ENCODE measurements at places on chromosomes 3 and 15.

DNA sequence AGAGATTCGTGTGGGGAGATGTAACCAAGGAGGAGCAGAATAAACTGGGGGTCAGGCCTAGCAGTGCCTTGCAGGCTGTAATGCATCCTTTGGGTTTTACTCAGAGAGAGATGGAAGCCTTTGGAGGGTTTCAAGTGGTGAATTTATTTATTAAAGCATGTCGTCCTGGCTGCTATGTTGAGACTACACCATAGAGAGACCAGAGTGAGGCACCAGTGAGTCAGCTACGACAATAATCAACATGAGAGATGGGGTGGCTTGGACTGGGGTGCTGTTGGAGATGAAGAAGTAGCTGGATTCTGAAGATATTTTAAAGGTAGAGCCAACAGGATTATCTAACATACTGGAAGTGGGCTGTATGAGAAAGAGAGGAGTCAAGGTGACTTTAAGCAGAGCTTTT lies 335.3 kb upstream of the ARHGEF26 start:
- DNase-seq = no peak

- DNase-seq = no peak
Observed at GRCh38 chr3:24480497-24480896, 14.2 kb downstream of the THRB start.

DNA sequence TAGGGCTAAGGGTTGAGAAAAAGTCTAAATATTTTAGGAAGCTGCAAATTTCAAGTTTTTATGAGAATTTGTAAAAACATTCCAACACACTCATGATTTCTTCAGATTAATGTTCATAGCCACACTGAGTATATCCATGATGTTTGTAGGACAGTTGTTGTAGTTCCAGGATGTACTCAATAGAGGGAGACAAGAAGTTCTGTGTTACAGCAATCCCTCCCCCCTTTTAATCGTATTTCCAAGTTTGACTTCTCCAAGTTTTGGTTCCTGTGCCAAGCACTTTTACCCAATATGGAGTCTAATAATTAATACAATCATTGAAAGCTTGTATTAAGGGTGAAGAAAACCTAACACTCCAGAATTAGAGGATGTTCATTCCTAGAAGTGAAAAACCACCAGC lies 143.4 kb downstream of the FEZF2 start:
- no peak for DNase-seq

- no peak for DNase-seq
Observed at GRCh38 chr15:59536553-59536952, 75.0 kb upstream of the GCNT3 start.

DNA sequence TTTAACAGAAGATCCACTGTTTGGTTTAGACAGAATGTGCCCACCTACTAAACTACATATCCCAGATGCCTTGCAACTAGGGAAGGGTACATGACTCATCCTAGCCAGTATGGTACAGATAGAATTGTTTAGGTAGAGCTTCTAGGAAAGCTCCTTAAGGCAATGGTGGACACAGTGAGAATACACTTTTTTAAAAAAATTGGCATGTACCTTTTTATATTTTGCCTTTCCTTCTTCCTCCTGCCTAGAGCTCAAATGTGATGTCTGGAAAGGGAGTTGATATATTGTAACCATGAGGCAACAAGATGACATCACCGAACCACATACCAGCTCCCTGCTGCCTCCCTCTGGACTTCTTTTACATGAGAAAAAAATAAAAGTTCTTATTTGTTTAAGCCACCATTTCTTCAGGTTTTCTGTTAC lies 14.4 kb upstream of the C3orf80 start:
- no peak for DNase-seq

DNA sequence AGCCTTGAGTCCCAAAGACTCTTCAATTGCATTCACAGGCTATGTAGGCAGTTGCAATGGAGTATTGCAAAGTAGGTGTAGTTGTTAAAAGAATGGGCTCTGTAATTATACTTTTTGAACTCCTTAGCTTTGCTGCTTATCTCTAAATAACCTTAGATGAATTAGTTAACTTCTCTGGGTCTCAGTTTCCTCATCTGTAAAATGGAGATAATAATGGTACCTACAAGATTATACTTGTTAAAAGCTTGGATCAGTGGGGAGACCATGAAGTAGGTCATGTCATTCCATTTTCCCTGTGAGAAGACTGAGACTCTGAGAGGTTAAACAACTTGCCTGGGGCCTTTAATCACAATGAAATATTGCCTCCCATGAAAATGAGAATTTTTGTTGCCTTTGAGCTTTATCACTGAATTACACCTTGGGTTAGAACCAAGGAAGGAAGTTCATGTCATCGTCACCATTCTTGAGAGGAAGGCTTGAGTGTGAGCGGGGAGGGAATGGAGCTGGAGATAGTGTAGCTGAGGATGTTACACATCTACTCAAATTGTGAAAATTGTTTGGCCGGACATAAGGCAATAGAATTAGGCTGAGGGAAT lies 38.1 kb downstream of the CTDSPL start:
- no peak for DNase-seq

- DNase-seq = no peak
Observed at GRCh38 chr3:57787867-57788623, 31.9 kb downstream of the SLMAP start.

All from stimulated activated CD4-positive, alpha-beta T cell treated with anti-CD3 and anti-CD28 coated beads, Interleukin-4, amount 100 ng/mL, for 4 hours (primary cell).